Hypothalamus (tissue), 51 donors: ENCODE measurements at places on chromosomes 2 and 18.

DNA sequence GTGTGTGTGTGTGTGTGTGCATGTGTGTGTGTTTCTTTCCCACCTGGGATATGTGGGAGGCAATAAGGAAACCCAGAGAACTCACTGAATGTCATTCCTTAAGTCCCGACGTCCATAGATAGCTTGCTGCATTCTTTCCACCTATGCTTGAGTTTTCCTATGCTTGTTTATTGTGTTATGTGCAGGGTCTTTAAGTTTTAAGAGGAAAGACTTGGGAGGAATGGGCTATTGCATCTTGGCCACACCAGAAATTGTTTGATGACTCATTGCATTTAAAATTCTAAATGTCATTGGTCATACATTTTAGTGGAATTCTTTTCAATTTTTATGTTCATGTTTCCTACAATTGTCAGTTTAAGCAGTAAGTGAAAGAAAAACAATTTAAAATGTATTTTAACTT, 33.7 kb downstream of the STARD6 start:
- no peak for DNase-seq

DNA sequence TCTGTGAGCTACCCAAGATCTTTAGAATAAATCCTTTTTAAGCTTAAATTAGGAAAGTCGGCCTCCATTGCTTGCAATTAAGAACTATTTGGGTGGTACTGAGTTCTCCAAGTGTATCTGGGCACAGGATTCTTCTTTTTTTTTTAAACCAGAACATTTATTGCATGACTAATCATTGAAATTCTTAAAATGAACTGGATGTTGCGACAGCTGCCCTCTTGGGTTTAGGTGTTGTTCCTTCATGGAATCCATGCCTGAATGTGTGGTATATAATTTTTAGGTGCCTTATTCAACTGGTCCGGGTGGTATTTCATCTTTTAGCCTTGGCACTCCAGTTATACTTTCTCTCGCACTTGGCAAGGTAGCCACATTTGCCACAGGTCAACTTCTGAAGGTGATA, 14.5 kb upstream of the KCNK3 start:
- no peak for DNase-seq

- DNase-seq = no peak
Measured at GRCh38 chr2:104944495-104944894, 90.6 kb downstream of the POU3F3 start.

DNA sequence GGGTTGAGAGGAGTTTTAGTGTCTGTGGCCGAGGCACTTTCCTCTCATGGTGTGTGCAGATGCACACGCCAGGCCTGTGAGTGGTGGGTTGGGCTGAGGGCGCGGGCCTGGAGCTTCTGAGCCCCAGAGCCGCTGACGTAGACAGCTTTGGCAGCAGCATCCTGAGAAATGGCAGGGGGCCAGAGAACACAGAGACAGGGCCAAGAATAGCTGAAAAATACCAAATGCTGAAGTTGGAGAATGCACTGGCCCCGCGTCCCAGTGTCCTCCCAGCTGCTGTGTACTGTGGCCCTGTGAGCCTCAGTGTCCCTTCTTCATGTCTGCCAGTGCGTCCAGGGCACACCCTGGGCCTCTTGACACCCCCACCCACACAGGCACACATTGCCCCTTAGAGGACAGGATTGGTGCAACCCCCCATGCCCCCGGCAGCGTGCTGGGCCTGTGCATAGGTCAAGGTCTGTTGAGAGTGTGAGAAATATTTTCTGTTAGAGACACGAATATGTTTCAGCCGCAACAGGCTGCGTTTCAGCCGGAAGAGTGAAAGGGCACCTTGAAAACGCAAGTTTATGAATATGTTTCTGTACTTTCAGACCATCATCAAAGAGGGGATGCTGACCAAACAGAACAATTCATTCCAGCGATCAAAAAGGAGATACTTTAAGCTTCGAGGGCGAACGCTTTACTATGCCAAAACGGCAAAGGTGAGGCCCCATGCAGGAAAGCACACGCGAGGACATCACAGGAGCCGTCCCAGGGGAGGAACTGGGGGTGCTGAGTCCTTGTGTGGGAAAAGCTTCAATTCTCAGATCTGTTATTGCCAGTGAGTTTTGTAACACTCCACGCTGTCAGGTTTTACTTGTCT, 33.6 kb downstream of the DGKD start:
- DNase-seq = peak; percentile 79

- no peak for DNase-seq
Measured at GRCh38 chr2:134558208-134558830, 160.5 kb downstream of the TMEM163 start.

DNA sequence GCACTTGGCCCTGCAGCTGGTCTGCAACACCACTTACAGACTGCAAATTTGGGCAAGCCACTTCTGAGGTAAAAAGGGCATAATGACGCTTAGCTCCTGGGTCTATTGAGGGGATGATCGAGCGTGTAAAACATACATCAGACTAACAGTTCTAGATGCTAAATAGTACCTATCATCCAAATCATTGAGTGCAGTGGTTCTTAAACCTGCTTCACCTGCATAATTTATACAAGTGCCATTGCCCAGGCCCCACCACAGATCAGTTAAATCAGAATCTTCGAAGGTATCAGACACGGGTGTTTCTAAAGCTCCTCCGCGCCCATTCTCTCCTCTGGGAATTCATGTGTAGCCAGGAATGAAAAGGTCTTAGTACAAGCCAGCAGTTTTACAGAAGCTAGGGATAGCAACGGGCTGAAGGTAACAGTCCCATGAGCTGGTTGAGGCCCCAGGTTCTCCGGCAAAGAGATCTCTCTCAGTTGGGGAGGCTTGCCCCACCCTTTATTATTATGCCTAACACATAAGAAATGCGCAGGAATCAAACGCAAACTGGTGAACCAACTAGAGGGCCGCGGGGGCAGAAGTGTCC, 737 bp upstream of the RNF181 start:
- no peak for DNase-seq

- DNase-seq = no peak
Measured at GRCh38 chr18:38695559-38696280, 1130.1 kb upstream of the CELF4 start.

- DNase-seq = no peak
Measured at GRCh38 chr2:101238930-101239759, 13.5 kb upstream of the CNOT11 start.

GRCh38 chr2:70552501-70553333, 909 bp downstream of the TGFA start:
- no peak for DNase-seq

DNA sequence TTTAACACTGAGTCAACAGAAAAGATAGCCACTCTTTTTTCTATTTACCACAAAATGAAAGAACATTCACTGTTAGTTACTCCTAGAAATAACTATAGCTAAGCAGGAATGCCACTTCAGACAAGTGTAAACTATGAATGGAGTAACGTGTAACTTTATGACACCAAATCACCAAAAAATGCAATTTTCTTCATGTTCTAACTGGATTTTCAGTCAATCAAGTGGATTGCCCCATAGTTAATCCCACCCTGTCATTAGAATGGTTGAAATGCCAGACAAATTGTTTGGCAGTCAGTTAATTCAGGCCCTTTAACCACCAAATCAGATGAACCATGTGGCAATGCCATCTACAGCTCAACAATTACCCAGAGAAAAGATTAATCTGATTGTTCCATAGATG, 9.9 kb downstream of the EPHA4 start:
- DNase-seq = no peak

DNA sequence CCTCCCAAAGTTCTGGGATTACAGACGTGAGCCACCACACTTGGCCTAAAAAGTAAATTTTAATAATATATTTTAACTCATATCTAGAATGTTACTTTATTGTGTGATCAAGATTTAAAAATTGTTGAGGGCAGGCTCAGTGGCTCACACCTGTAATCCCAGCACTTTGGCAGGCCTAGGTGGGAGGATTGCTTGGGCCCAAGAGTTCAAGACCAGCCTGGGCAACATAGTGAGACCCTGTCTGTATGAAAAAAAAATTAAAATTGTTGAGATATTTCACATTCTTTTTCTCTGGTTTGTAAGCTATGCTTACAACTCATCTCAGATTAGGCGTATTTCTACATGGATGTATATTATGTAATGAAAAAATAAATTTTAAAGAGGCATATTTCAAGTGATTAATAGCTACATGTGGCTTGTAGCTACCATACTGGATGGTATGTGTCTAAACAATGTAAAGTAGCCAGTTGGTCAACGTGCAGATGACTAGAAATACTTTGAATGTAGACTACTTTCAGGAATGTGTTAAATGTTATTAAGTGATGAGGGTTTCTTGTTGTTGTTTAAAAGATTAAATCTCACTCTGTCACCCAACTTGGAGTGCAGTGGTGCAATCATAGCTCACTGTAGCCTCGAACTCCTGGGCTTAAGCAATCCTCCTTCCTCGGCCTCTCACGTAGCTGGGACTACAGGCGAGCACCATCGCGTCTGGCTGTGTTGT, 5.9 kb downstream of the RAB10 start:
- DNase-seq = no peak
